ENCODE measurements at places on chromosomes 6 and 20.

DNA sequence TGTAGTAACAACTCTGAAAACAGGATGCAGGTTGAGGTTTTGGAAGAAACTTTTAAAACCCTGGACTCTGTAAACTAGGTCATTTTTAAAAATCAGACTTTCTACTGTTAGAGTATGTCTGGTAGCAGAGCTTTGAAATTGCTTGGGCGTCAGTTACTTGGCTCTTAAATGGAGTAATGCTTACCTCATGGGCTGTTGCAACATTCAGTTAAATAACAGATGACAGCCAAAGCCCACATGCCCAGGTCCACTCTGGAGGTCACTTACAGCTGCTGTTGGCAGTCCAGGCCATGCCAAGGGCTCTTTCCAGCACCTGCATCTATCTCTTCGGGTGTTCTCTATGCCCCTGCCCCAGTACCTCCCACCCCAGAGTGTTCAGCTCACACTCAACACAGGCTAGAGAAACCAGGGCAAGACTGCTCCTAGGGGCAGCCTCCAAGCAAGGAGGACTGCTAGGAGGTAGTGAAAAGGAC is 96.4 kb downstream of the BANF2 start:
- DNase-seq = no peak

GRCh38 chr6:117739869-117740268 is 64.6 kb downstream of the NUS1 start:
- DNase-seq = no peak

DNA sequence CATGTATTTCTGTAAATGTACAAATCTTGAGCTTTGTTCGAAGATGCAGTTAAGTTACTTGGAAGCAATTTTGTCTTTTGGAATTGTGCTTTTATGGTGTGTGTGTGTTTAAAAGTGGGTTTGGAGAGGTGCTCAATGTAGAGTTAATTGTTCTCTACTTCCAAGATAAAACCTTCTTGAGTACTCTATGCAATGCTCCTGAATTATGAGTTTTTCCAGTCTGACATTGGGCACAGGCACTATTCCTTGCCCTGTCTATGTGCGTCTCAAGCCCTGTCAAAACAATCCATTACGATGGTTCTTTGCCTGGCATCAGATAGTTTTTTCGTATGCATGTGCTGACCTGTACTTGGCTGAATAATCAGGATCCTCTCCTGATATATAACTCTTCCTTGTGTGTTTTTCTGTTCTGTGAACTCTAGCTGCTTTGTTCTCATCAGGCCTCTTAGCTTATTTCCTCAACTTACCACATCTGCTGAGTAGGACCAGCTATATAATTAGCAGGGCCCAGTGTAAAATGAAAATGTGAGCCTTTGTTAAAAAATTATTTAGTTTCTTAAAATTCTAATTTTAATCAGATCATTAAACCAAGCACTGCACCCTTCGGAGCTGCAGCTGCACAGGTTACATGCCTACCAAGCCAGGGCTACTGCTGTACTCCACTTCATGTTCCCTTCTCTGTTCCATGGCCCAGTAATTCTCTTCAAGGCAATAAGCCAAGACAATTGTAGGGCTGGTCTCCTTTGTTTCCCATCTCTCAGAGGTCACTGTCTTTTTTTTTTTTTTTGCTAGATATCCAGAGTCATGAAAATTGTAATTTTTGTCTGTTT is 160.1 kb downstream of the ZFAND3 start:
- DNase-seq = no peak

DNA sequence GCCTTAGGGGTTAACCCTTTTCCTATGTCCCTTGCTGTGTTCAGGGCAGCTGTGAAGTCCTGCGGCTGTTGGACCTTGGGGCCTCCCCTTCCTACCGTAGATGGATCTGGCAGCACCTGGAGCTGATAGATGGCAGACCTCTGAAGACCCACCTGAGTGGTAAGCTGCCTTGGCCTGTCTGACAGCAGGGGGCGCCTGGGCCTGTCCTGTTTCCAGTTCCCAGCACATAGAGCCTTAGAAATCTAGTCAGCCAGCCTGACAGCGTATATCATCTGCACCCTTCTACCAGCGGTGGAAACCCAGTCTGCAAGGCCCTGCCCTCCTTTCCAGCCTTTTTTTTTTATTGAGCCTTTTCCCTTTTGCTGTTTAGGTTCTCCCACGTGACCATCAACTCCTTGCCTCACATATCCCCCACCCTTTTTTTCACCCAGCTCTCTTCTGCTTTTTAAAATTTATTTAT is 26.6 kb downstream of the CNBD2 start:
- DNase-seq = peak; percentile 75

- no peak for DNase-seq
Observed at GRCh38 chr20:48247961-48248360, 462.7 kb upstream of the SULF2 start.

GRCh38 chr6:118320652-118321051 is 227.4 kb upstream of the PLN start:
- DNase-seq = no peak

- no peak for DNase-seq
Observed at GRCh38 chr6:378958-379409, 12.6 kb upstream of the IRF4 start.

DNA sequence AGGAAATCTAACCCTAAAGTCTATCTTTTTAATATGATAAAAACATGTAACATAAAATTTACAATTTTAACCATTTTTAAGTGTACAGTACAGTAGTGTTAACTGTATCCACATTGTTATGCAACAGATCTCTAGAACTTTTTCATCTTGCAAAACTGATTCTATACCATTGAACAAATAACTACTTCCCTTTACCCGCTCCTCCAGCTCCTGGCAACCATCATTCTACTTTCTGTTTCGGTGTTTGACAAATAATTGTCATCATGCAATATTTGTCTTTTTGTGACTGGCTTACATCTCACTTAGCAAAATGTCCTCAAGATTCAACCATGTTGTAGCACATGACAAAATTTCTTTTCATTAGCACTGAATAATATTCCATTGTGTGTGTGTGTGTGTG is 203.2 kb downstream of the SIM1 start:
- no peak for DNase-seq

- no peak for DNase-seq
Observed at GRCh38 chr6:138450445-138450844, 46.4 kb downstream of the HEBP2 start.

DNA sequence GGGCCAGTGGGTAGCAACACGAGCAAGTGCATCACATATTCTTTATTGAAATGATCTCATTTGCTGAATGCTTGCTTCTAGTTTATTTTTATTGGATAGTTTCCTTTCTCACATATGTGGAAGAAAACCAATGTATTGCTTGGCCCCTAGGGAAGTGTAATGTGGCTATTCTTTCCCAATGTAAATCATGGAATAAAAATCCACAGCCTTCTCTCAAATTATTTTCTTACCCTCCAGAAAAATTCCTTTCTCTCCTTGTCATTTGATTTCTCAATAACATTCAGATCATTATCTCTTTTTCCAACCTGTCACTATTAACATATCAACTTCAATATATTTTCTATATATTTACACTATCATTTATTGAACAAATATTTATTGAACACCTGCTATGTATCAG is 51.9 kb upstream of the PTPRK start:
- no peak for DNase-seq

DNA sequence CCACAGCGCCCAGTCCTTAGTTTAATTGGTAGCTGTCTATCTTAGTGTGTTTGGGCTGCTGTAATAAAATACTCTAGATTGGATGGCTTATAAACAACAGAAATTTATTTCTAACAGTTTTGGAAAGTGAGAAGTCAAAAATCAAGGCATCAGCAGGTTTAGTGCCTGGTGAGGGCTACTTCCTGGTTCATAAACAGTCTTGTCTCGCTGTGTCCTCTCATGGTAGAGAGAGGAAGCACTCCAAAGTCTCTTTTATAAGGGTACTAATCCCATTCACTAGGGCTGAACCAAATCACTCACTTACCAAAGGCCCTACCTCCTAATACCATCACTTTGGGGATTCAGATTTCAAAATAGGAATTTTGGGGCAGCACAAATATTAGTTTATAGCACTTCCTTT is 336.9 kb upstream of the RSPO3 start:
- no peak for DNase-seq
